ENCODE measurements at places on chromosomes 4 and X. TPM values are rescaled to one million over a fixed set of nuclear protein-coding genes. Genes with fewer than 3 reads are reported as not detected.

Gene RGS12
- 14.6 TPM for polyA plus RNA-seq

Gene TMEM31
- not detected for polyA plus RNA-seq

Gene KLHL34
- polyA plus RNA-seq, result 1.5 TPM

Gene DNASE1L1
- polyA plus RNA-seq, result 25.7 TPM

Gene ZXDA
- polyA plus RNA-seq, result 1.4 TPM

Gene RBMXL3
- polyA plus RNA-seq, result not detected

Gene ATP6AP2
- 51.1 TPM for polyA plus RNA-seq
